ENCODE measurements at places on chromosomes 4 and X.

GRCh38 chr4:78069859-78070258 lies 12.7 kb downstream of the FRAS1 start:
- no peak for DNase-seq

DNA sequence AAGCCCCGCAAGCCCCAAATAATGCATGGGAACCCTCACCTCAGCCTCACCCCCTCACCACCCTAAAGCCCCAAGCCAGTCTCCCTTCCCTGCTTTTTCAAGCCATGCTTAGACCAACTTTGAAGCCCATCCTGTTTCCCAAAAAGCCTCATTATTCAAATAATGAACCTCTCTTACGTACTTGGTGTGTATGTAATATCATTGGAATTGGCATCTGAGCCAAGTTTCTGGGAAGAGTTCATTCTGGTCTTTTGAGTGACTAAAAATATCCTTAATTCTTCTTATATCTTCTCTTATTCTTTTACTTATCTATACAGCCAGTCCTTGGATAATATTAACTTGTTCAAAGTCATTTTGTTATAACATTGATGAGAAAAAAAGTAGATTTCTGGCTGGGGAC lies 875.8 kb upstream of the SLIT2 start:
- DNase-seq: no peak

DNA sequence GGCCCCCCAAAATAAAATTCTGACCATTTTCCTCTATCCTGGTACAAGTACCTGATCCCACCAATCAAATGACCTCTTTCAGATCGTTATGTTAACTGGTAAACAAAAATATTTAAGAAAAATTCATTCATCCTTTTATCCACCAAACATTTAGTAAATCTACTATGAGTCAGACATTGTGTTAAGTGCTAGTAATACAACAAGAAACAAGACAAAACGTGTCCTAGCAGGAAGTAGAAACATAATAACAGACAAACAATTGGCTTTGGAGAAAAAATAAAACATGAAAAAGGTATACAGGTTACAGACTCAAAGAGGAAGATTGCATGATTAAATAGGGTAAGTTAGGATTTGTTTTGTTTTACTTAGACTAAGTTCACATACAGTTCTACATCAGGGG lies 43.7 kb downstream of the ANTXR2 start:
- no peak for DNase-seq

GRCh38 chr4:751676-752075 lies 46.0 kb downstream of the PCGF3 start:
- no peak for DNase-seq

DNA sequence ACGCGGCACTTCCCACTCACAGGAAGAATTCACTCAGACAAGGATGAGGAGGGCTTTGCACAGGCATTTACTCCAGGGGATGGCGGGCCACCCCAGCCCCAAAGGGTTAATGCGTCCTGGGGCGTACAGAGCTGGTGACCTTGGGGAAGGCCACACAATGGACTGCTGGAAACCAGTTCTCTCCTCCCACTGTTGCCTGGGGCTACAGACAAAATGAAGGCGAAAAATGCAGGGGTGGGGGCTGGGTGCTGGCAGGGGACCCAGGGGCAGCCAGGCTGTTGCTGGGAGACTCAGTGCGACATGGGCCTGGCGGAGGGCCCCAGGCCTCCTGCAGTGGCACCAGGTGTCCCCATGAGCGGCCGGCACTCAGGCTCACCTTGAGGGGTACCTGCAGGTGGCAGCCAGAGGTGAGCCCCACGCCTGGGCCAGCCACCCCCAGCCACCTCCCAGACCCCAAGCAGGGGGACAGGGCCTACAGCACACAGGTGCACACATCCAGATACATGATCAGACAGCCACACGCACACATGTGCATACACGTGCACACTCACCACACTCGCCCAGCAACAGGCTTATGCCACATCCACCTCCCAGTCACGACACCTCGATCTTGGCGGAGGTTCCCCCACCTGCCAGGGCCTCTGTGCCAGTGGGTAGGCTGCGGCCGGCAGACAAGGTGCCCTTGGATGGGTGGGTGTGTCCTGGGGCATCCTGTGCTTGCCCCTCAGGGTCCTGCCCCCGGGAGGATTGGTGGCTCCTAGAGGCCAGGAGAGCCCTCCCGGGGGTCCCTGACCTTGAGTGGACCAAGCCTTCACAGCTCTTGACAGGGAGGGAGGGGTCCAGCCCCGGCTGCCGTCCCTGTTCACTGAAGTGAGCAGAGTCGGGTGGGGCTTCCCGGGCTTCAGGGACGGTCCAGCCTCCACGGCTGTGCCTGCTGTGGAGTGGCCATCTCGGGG lies 13.1 kb downstream of the NAT8L start:
- no peak for DNase-seq

DNA sequence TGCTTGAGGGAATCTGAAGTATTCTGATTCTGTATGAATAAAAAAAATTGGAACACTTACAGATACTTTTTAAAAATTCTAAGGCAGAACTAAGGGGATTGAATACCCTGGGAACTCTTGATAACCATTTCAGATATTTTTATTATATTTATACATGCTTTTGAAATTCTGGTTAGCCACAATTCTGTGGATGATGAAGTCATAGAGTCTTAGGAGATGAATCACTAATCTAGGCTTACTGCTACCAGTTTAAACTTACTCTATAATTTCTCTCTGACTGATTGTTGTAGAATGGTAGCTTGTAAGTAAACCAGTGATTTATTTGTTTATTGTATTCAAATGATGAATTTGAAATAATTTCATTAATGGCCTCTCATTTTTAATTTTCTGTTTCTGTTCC lies 11.4 kb upstream of the SLAIN2 start:
- DNase-seq: no peak

DNA sequence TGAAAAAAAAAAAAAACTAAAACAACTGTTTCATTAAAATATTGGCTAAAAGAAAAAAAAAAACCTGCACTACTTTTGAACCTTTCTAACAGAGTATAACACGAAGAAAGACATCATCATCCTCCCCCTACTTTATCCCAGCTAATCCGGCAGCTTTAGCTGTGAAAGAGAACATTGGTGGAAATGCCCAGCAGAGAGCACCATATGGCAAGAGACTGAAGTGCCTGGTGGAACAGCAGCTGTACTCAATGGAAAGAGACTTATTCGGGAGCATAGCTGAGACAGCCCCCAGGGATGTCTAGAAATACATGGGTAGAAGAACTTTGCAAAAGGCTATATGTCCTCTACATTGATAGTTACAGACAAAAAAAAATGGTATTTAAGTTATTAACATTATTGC lies 30.3 kb downstream of the STPG2 start:
- DNase-seq: peak; percentile 6

- no peak for DNase-seq
Observed at GRCh38 chr4:153521478-153521877, 55.3 kb downstream of the TMEM131L start.

- no peak for DNase-seq
Observed at GRCh38 chr4:20960291-20960690, 260.0 kb downstream of the PACRGL start.

- DNase-seq: no peak
Observed at GRCh38 chr4:145723336-145723735, 43.4 kb downstream of the C4orf51 start.

GRCh38 chr4:8202108-8203051 lies 3.3 kb downstream of the SH3TC1 start:
- DNase-seq: no peak

DNA sequence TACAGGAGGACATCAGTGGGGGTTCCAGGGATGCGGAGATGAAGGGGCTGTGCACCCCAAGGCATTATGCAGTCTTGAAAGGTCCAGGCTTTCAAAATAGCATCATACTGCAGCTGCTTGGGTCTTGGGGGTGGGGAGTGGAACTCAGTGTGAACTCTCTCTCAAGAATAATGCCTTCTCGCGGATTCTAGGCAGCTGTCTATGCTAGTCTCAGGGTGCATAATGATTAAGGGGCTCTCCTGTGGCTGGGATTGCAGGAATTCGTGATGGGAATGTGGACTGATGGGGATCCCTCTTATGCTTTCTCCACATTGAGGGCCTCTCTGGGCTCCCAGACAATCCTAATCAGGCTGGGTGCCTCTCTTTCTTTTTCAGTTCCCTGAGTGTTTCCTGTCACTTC lies 172.2 kb upstream of the ARHGAP24 start:
- DNase-seq: no peak

DNA sequence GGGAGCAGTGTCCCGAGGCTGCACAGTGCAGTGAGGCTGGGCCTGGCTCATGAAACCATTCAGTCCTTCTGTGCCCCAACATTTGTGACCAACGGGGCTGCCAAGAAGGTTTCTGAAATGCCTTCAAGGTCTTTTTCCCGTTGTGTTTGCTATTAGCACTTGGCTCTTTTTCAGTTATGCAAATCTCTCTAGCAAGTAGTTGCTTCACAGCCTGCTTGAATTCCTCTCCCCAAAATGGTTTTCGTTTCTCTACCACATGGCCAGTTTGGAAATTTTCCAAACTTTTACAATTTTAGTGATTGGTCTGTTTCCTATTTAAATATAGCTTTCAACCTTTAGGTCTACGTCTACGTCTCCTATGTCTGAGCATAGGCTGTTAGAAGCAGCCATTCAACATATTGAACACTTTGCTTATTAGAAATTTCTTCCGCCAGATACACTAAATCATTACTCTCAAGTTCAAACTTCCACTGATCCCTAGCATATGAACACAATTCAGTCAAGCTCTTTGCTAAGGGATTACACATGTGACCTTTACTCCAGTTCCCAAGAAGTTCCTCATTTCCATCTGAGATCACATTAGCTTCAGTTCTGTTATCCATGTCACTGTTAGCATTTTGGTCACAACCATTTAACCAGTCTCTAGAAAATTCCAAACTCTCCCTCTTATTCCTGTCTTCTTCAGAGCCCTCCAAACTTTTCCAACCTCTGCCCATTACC lies 901.8 kb downstream of the GLUD2 start:
- no peak for DNase-seq

DNA sequence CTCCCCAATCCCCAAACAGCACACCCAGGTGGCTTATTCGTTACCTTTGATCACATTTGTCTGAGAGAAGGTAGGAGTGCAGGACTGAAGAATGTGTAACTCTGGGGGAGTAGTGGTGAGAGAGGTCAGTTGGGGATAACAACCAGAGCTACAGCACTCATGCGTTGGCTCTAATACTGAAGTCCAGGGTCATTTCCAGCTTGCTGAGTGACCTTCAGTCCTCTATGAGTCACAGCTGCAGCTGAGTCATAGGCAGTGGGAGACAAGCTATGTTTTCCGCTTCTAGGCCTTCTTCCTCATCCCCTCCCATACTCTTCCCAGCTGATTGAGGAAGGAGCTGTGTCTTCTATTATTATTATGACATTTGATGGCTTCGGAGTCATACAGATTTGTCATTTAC lies 31.6 kb upstream of the CT47C1 start:
- DNase-seq: no peak

DNA sequence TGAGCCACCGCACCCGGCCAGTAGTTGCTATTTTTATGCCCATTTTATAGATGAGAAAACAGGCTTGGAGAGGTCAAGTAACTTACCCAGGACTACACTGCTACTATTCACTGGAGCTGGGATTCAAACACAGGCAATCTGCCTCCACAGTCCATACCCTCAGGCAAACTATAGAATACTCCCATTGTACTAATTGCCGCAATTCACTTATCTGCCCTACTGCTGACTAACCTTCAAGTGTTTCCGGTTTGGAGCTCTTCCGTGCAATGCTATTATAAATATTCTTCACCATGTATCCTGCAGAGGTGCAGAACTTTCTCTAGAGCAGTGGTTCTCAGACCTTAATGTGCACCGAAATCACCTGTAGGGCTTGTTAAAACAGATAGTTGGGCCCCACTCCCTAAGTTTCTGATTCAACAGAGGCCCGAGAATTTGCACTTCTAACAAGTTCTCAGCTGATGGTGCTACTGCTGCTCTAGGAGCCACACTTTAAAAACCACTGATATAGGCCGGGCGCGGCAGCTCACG lies 1.9 kb upstream of the G3BP2 start:
- DNase-seq: peak; percentile 47

DNA sequence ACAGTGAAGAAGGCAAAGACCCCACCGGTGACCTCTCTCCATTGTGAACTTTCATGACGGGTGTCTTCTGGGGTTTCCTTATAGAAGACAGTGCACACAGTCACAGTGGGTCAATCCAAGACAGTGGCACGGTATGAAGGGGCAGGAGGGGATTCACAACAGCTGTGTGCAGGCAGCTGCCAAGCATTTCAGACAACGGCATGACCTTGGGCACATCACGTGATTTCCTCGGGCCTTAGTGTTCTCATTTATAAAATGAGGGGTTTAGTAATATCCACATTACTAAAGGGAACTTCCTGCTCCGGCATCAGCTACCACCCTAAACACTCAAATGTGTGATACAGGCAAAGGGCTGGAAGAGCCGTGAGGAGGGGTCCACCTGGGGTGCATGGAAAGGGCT lies 42.9 kb downstream of the RBM47 start:
- no peak for DNase-seq

DNA sequence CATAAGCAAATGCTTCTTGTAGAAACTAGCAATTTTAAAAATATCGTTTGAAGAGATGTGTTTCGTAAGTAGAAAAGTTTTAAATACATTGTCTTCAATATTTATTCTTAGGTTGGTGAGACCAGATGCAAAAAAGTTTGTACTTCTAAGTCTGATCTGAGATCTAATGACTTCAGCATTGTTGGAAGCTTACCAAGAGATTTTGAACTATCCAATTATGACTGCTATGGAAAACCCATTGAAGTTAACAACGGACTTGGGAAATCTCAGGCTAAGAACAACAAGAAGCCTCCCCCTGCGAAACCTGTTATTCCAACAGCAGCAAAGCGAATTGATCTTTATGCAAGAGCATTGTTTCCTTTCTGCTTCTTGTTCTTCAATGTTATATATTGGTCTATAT lies 50.2 kb upstream of the GRIA2 start:
- DNase-seq: no peak

- DNase-seq: no peak
Observed at GRCh38 chrX:84336646-84337045, 148.6 kb upstream of the RPS6KA6 start.

DNA sequence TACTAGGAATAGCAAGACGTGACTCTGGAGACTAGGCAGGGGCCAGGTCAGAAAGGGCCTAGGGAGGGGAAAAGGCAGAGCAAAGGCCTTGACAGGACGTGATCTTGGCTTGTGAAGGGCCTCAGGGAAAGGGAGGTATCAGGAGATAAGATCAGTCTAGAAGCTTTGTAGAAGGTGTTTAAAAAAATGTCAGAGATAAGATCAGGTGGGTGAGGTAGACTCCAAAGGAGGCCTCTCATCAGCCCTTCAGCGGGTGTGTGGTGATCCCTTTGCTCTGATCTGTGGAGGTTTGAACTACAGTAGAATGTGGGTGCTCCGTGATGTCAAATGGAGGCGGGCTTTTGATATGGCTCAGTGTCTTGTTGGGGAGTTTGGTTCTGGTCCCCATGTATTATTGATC lies 78.8 kb upstream of the PRPS1 start:
- DNase-seq: no peak

- no peak for DNase-seq
Observed at GRCh38 chr4:40688446-40689095, 58.9 kb upstream of the RBM47 start.

- DNase-seq: no peak
Observed at GRCh38 chrX:46704767-46705386, 54.0 kb downstream of the SLC9A7 start.

- DNase-seq: no peak
Observed at GRCh38 chr4:18105030-18106011, 83.8 kb upstream of the LCORL start.
